ENCODE measurements at places on chromosomes 3 and 15.
A peak's percentile ranks its signal among the peaks of the same experiment; 100 is the strongest.

GRCh38 chr3:123653221-123653682, 68.4 kb upstream of the HACD2 start:
- DNase-seq, result no peak

- no peak for DNase-seq
Measured at GRCh38 chr3:102169915-102170479, 264.8 kb upstream of the ZPLD1 start.

GRCh38 chr15:67843571-67844387, 3.9 kb upstream of the RNU6-1 start:
- DNase-seq, result no peak

DNA sequence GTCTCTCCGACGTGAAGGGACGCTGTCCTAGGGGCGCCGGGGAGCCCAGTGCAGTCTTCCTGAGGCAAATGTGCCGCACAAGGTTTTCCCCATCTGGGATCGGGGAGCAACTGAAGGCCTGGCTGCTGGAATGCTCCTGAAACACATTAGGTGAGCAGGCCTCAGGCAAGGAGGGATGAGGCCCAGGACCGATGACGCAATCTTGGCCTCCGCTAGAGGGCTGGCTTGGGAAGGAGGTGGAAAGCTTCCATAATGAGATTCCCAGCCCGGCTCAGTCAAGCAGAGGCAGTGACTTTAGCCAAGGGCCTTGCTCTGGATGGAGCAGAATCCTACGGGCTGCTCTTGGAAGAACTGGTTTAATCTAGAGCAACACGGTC, 50.8 kb downstream of the CPN2 start:
- no peak for DNase-seq

- no peak for DNase-seq
Measured at GRCh38 chr3:11622586-11623550, 20.8 kb downstream of the VGLL4 start.

GRCh38 chr3:15044326-15044725, 20.8 kb downstream of the MRPS25 start:
- DNase-seq, result no peak

- no peak for DNase-seq
Measured at GRCh38 chr15:69685512-69686452, 233.2 kb downstream of the RPLP1 start.

- DNase-seq, result no peak
Measured at GRCh38 chr15:60572541-60573421, 93.8 kb upstream of the ICE2 start.

- no peak for DNase-seq
Measured at GRCh38 chr3:9204253-9204992, 45.0 kb downstream of the SRGAP3 start.

DNA sequence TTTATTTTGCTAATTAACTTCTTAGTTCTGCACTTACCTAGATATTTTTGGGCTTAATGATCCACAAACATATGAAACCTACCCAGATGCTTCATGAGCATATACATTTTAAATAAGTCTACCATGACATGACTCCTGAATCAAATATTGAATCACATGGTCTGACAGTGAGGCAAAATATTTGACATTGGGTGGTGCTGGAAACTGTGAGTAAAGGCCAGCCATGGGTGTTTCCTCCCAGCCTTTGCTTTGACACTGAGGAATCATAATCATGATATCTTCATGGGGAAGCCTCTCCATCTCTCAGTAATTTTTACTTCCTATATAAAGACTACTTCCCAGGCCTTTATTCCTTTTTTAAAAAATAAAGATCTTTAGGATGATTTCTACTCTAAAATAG, 22.8 kb upstream of the SSR3 start:
- DNase-seq, result no peak

GRCh38 chr3:171417813-171418212, 42.4 kb downstream of the TNIK start:
- no peak for DNase-seq

- peak; percentile 40 for DNase-seq
Measured at GRCh38 chr15:76337696-76338485, 1.3 kb downstream of the ISL2 start.

DNA sequence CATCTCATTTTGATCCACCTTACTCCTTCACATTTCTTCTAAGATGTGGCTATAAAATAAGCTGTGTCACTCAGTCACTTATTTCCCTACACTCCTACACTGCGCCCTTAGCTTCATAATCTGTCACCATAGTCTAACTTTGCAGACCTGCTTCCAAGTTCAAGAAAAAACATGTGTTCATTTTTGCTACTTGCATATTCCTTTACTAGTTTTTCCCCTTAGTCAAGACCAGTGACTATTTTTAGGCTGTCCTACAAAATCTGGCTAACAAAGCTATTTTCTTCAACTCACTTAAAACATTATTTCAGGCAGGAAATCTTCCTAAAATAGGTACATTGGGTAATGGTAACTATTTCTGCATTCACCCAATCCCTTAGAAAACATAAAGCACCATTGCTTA, 272.5 kb downstream of the TBC1D5 start:
- DNase-seq, result no peak

GRCh38 chr3:101950510-101950909, 101.2 kb downstream of the NFKBIZ start:
- DNase-seq, result no peak

DNA sequence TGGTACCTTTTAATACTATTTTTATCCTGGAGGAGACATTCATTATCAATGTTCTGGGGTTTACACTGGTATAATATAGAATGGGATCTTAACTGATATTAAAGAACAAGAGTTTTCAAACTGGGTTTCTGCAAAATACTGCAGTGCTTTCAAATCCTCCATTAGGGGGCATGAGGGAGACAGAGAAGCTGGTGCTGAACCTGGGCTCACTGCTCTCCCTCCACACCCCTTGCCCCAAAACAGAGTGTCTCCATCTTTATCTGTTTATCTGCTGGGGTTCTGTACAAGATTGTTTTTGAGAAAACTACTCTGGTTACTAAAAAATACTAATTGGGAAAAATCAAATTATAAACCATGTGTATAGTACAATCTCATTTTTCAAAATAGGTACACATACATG, 41.7 kb downstream of the CADPS start:
- DNase-seq, result no peak

- DNase-seq, result no peak
Measured at GRCh38 chr3:34237946-34238345, 439.5 kb downstream of the PDCD6IP start.

DNA sequence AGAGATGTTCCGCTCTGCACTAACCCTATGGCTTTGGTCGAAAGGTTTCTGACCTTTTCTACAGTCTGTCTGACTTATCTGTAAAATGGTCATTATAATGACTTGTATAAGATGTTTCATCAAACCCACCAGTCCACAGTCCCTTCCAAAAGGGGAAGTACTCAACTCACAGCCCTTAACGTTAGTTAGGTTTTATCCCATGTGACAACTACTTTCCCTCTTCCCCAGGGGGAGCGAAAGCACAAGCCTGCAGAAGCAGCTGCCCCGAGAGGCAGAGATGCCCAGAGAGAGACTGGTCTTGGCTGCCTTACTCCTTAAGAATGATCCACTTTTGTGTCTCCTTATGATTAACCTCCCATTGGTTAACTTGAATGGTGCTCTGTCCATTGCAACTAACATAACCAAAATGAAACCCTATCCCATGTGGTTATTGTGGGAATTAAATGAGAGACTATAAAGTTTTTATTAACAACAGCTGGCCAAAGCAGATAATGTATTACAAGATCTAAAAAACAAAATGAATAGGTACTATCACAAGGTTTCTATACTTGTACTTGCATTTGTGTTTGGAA, 6.4 kb downstream of the ASTE1 start:
- no peak for DNase-seq

- no peak for DNase-seq
Measured at GRCh38 chr15:35290301-35290721, 205.2 kb upstream of the NANOGP8 start.

- no peak for DNase-seq
Measured at GRCh38 chr3:122312826-122313225, 12.2 kb upstream of the CSTA start.

DNA sequence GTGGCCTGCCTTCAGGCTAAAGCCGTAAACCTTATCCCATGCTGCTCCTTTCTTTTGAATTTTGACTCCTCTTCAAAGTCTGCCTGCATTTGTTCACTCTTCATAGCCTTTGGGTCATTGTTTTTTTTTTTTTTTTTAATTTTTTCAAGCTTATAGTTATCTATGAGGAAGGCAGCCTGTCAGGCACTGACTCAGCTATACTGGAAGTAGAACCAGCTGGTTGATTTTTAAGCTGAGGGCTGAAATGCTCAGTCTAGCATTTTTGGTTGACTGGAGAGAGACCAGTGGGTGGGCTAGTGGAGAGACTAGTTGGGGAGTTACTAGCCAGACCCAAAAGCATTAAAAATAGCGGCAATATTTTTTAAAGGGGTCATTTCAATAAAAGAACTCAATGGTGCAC, 44.1 kb downstream of the C3orf20 start:
- DNase-seq, result no peak

DNA sequence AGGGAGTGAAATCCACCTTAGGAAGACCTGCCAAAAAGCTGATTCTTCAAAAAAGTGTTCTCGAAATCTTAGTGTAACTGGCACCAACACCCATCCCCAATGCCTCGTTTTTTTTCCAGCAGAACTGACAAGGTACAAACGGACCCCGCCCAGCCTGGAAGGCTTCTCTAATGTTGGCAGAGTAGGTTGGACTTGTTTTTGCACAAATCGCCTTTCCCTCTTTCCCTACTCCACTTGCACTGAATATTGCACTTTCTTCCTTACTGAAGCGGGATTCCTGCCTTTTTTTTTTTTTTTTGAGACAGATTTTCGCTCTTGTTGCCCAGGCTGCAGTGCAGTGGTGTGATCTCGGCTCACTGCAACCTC, 544 bp upstream of the TIMMDC1 start:
- no peak for DNase-seq

DNA sequence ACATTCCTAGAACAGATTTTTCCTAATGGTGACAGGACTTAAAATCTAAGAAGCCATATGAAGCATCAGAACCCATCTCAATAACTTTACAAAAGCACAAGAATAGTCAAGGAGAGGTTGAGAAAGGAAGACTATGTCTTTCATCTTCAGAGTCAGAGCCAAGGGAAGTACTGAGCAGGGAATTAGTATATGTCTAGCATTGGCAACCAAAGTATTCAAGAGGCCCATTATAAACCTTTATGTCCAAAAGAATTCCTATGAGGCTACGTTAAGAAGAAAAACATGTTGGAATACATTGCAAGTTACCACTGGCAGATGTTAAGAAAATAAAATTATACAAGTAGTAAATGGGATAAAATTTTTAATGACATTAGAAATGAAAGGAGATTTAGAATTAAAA, 150.5 kb downstream of the MAGI1 start:
- no peak for DNase-seq

DNA sequence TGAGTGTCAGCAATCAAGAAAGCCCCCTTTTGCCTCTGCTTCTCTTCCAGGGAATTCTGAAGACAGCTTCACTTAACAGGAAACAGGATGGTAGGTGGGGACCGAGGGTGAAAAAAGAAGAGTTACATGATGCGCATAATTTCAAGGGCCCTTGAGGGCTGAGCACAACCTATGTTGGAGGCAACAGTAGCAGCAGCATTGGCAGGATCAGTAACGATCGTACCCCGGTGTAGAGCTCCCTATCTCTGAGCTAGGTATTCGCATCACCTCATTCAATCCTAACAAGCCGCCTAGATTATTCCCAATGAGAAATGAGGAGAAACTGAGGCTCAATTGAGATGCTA, 432 bp upstream of the RAD54L2 start:
- DNase-seq, result no peak

GRCh38 chr15:66931768-66932633, 133.4 kb upstream of the SMAD3 start:
- no peak for DNase-seq

DNA sequence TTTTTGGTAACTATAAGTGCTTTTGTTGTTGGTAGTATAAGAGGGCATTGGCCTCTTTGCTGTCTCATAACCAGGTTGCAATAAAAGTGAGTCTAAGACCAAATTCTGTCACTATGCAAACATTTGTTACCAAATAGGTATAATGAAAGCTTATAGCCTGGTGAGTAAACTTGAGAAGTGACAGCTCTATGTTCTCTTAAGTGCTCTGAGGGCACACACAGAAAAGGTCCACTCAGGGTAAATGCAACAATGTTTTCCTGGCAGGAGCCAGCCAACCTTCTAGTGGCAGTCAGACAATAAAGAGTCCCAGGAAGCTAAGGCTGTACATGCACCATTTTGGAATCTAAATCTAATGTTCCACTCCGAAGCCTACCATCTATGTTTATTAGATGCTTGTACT, 262.1 kb upstream of the TGFBR2 start:
- DNase-seq, result no peak

- DNase-seq, result no peak
Measured at GRCh38 chr3:50356553-50356952, 2.8 kb downstream of the TMEM115 start.

DNA sequence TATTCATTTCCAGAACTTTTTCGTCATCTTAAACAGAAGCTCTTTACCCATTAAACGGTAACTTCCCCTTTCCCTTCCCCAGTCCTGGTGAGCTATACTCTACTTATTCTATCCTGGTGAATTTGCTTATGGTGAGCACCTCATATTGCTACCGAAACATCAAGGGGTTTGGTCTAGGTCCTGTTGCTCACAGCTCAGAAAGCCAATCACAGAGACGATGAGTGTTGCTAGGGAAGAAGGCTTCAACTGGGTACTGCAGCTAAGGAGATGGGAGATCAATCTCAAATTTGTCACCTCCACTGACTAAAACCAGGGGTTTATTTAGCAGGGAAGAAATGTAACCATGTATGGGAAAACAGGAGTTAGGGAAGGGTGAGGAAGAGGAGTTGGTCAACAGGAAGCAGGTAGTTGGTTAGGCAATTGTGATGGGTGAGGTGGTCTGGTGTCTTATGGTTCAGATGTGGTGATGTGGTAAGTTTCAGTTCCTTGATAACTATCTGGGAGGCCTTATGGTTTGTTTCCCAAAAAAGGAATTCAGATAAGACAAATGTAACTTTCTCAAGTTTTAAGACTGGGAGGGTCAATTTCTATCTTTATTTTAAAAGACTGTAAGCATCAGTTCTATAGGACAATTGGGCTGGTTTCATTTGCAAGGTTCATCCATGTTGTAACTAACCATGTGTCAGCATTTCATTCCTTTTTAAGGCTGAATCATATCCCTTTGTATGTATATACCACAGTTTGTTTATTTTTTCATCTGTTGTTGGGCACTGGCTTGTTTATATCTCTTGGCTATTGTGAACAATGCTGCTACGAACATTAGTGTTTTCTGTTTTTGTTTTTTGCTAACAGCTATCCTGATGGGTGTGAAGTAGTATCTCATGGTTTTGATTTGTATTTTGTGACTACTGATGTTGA, 24.3 kb downstream of the ARHGAP11B start:
- peak; percentile 24 for DNase-seq

GRCh38 chr15:29143909-29144635, 125.5 kb downstream of the NSMCE3 start:
- no peak for DNase-seq

GRCh38 chr3:67920969-67921368, 266.6 kb upstream of the SUCLG2 start:
- DNase-seq, result no peak

Data from GM12891 (cell line).